H9 (cell line): ENCODE measurements at places on chromosomes 2 and 18. TPM values are rescaled to one million over a fixed set of nuclear protein-coding genes. Genes with fewer than 3 reads are reported as not detected.
A peak's percentile ranks its signal among the peaks of the same experiment; 100 is the strongest.

DNA sequence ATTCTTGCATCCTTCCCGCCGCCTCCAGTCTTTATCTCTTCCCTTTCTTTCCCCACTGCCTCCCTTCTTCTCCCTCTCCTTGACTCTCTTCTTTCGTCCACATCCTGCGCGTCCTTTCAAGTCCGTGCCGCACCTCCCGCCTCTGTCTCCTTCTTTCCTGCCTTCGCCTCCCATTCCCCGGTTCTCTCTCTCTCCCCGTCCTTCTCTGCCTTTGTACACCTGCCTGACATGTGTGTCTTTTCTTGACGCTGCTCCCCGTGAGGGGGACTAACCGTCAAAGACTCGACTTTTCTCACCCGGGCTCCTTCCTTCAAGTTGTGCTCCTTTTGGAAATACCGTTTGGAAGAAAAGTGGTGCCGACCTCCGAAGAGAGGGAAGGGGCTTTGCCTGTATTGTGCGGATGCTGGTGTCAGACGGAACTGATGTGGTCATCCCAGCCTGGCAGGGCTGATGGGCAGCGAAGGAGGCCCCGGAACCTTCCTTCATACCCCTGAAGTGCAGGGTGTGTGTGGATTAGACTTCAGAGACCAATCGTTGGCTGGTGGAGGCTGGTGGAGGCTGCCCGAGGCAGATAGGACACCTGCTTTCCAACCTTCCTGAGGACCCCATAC lies 879 bp downstream of the TMEM178A start:
- peak; percentile 32 for DNase-seq
- H3K4me1 ChIP-seq = peaks cover 7% of the 10 kb centered on the region
- H3K27ac ChIP-seq = no peak overlapping the region

GRCh38 chr18:72122103-72122502 lies 422.0 kb downstream of the CBLN2 start:
- no peak for DNase-seq
- peaks cover 2% of the 10 kb centered on the region; the same call in 1 of the 3 replicates for H3K36me3 ChIP-seq

DNA sequence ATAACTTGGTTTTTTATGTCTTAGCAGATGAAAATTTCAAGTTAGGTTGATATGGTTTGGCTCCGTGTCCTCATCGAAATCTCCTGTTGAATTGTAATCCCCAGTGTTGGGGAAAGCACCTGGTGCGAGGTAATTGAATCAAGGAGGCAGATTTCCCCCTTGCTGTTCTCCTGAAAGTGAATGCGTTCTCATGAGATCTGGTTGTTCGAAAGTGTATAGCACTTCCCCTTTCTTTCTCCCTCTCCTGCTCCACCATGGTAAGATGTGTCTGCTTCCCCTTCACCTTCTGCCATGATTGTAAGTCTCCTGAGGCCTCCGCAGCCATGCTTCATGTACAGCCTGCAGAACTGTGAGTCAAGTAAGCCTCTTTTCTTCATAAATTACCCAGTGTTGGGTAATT lies 242.1 kb upstream of the TNP1 start:
- DNase-seq = no peak
- H3K36me3 ChIP-seq = no peaks in the 10 kb centered on the region
- no peak overlapping the region for H3K4me3 ChIP-seq
- no peaks in the 10 kb centered on the region; the same call in 1 of the 2 replicates for H3K27me3 ChIP-seq
- H3K27ac ChIP-seq = no peak overlapping the region

DNA sequence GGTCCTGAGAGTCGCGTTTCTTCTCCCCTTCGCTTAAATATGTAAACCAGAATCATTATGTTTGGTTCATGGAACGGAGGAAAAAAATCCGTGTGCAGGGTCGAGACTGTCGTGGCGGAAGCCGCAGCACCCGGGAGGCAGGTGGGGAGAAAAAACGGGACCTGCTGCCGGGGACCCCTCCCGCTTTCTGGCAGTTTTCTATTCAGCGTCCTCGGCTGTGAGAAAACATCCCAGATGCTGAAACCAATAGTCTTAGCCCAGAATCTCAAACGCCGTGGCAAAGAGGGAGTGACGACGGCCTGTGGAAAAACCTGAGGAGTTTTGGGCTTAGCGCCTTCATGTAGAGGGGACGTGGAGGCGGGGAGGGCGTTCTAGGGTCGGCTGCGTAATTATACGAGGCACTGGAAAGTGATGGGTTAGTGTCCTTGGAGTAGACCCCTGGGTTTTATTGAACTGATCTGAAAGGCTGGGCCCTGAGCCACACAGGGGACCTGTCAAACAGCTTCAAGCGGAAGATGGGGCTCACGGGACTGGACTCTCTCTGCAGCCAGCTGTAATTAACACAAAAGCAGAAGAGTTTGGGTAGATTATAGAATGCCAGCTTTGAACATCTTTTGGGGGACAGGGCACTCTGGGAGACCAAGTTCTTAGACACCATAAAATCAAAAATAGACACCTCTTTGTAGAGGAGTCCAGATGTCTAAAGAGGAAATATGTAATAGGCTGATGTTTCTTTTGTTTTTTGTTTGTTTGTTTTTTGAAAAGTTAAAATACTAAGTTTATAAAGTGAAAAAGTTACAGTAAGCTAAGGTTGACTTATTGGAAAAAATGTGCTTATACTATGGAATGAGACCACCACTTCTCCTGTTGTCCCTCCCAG lies 834 bp upstream of the BUB1 start:
- DNase-seq = no peak
- peaks cover 21% of the 10 kb centered on the region for H3K36me3 ChIP-seq

- DNase-seq = no peak
- H3K4me3 ChIP-seq = no peak overlapping the region
- peaks cover 8% of the 10 kb centered on the region; the same call in 1 of the 2 replicates for H3K4me1 ChIP-seq
These were observed 283.5 kb downstream of the MYCN start for GRCh38 chr2:16223841-16224177.

- H3K4me1 ChIP-seq = no peaks in the 10 kb centered on the region
- no peak overlapping the region for H3K27ac ChIP-seq
- no peaks in the 10 kb centered on the region for H3K27me3 ChIP-seq
These were observed 131.0 kb downstream of the SNTG2 start for GRCh38 chr2:1081451-1082225.

NOSTRIN gene
- not detected in 2 replicates for total RNA-seq
